ENCODE measurements at places on chromosomes 4 and X.

GRCh38 chr4:83757121-83757621, 221.3 kb downstream of the GPAT3 start:
- DNase-seq, result no peak

DNA sequence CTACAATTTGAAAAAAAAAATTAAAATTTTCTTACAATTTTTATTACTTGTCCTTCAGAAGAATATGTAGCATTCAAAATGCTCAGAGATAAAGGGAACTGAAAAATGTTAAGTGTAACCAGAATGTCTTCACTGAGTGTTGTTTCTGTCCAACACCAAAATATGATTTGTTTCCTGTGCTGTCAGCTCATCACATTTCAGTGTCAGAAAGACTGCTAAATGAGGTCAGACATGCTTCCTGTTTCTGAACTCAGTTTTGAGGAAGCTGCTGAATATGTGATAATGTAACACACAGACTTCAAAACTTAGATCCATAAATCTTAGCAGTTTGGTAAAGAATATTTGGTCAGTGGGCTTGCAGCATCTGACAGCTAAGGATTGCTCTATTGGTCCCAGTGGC, 1849.7 kb downstream of the PCDH7 start:
- peak; percentile 4 for DNase-seq

DNA sequence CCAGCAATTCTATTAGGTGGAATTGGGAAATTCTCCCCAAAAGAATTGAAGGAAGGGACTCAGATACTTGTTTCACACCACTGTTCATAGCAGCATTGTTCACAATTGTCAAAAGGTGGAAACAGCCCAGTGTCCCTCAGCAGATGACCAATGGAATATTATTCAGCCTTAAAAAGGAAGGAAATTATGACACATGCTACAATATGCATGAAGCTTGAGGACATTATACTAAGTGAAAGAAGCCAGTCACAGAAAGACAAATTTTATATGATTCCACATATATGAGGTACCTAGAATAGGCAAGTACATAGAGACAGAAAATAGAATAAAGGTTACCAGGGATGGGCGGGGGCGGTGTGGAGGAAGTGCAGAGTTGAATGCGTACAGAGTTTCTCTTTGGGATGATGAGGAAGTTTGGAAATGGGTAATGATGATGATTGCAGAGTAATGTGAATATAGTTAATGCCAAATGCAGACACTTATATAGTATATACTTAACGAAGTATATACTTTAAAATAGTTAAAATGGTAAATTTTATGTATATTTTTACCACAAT, 29.6 kb downstream of the DOCK11 start:
- no peak for DNase-seq

- no peak for DNase-seq
Observed at GRCh38 chrX:149398027-149398426, 107.1 kb downstream of the IDS start.

DNA sequence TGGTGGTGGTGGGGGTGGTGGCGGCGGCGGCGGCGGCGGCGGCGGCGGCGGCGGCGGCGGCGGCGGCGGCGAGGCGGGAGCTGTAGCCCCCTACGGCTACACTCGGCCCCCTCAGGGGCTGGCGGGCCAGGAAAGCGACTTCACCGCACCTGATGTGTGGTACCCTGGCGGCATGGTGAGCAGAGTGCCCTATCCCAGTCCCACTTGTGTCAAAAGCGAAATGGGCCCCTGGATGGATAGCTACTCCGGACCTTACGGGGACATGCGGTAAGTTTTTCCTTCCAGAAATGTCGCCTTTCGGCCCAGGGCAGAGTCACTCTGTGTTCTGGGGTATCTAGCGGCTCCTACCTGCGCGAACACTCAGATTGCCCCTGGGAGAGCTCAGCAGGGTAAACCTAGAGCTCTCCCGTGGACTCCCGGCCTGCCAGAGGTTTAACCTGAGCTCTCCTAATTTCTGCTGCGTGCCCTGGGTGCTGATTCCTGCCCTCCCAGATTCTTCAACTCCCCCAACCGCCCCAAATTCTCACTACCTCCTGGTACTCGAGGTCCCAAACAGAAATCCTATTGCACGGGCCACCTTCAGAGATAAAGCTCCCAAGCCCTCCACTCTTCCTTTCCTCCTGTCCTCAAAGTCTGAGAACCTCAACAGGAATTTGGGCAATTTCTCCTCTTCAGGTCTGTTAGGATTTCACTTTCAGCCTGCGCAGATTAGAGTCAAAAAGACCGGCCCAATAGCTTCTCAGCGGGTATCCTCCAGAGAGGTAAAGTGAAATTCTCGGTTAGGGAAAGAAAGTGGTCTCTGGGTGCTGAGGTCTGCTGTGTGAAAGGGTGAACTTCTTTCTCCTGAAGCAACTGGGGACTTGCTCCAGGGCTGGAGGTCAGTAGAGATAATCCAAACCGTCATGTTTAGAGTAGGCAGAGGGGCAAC, 2.9 kb downstream of the AR start:
- no peak for DNase-seq

- no peak for DNase-seq
Observed at GRCh38 chrX:68292471-68292870, 140.8 kb downstream of the OPHN1 start.

DNA sequence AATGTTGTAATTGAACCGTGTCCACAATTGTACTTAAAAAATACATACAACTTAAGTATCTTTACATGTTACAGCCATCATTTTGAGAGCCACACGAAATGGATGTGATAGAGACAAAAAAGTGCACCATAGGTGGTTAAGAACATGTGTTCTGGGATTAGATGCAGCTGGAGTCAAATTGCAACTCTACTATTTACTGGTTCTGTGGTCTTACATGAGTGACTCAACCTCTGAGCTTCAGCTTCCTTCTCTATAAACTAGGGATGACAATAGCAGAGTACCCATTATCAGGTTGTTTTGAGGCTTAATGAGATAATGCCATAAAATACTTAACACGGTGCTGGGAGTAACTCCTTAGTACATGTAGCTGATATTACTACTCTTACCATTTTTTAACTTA, 130.4 kb downstream of the IDS start:
- DNase-seq, result no peak
